ENCODE measurements at places on chromosomes 13 and 19.
A peak's percentile ranks its signal among the peaks of the same experiment; 100 is the strongest.

DNA sequence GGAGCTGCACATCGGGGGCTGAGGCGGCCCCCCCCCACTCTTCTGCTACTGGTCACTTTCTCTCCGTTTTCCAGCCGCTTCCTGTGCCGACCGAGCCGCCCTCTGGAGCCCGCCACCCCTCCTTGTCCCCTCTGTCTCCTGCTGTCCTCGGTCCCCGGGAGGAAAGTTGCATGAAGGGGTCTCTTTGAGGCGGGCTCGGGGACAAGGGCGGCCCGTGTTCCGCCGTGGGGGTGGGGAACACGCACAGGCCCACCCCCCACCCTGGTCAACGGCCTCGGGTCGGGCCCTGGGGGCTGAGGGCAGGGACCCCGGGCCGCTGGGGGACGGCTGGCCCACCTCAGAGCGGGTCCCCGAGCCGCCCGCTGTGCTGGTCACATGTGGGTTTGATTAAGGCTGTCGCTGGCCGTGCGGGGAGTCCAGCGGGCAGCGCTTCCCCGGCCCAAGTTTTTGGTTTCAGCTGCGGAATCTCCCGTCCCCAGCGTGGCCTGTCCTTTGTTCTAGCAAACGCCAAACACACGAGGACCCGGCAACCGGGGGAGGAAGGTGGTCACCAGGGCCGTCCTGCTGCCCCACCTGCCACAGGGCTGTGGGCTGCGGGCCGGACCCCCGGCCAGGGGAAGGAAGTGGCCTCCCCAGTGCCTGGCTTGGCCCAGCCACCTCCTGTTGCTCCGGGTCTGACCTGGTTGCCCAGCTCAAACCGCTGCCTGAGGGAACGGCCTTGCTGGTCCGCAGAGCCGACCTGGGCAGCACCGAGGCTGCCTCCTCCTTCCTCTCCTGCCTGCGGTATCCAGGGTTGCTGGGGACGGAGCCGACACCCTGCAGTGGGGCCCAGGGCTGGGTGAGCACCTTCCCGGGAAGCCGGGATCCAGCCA, 1.9 kb downstream of the EFNA2 start:
- DNase-seq = no peak

- DNase-seq = no peak
Measured at GRCh38 chr19:50046649-50047503, 21.1 kb downstream of the ZNF473 start.

DNA sequence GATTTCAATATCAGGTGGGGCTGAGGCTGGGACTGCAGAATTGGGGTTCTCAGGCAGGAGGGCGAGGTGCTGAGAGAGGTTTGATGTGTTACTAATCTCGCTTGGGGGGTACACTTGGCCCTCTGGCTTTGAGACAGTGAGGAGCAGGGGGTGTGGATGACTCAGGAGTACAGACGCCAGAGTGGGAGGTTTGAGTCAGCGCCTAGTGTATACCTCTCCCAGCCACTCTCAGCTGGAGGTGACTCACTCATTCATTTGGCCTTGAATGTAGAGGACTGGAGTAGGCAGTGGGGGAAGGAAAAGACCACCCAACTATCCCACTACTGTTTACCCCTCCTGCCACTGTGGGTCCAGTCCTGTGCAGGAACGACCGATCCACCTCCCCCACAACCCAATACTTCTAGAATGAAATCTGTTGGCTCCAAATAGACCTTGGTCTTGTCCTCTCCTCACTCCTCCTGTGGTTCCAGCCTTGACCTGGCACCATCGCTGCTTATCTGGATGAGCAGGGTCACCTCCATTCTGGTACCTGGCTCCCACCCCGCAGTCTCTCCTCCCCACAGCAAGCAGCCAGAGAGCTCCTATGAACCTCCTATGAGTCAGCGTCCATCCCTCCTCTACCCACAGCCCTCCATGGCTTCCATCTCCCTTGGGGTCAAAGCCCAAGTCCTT, 20.1 kb upstream of the ZNRF4 start:
- no peak for DNase-seq

- no peak for DNase-seq
Measured at GRCh38 chr13:47112903-47113299, 216.0 kb upstream of the HTR2A start.

DNA sequence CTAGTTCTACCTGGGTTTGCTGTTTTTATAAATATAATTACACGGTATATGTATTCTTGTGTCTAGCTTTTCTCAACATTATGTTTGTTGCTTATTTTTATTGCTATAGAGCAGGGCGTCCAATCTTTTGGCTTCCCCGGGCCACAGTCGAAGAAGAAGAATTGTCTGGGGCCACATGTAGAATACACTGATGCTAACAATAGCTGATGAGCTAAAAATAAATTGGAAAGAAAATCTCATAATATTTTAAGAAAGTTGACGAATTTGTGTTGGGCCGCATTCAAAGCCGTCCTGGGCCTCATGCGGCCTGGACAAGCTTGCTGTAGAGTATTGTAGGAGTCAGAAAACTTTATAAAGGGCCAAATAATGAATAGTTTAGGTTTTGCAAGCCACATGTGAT, 33.9 kb downstream of the GPR12 start:
- no peak for DNase-seq

DNA sequence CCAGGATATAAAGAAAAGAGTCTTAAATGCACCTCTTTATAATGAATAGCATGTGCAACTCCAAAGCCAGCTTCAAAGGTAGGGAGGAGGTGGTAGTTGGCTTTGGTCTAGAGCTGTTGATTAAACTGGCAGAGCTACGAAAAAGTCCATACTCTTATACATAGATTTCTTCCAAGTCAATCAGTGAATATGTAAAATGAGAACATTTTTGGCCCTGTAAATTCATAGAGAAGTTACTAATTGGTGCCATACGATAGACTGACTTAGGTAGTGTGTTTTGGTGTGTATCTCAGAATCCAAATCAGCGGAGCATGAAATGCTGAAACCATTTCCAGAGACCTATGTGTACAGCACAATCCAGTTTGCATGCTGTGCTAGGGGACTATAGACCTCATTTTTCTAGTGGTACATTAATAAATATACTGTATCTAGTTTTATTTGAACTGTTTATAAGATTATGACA, 17.1 kb upstream of the DPY19L3 start:
- DNase-seq = no peak

DNA sequence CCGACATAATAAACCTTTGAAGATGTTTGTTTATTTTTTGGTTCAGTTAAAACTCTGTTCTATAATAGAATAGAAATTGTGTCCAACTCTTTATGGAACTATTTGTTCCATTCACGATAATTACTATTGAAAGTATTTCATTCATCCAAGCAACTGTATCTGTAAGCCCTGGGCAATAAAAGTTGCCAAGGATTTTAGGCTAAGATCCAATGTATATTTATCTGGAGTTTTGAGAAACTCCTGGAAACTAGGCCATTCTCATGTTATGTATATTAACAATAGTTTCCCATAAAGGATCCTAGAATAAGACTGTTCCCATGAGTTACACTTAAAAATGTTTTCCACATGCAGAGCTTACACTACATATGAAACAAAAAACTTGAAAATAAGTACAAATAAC, 261.6 kb downstream of the SLITRK6 start:
- no peak for DNase-seq

GRCh38 chr19:38915329-38916321, 3.6 kb upstream of the CCER2 start:
- no peak for DNase-seq

- no peak for DNase-seq
Measured at GRCh38 chr19:29485293-29485692, 40.5 kb upstream of the VSTM2B start.

DNA sequence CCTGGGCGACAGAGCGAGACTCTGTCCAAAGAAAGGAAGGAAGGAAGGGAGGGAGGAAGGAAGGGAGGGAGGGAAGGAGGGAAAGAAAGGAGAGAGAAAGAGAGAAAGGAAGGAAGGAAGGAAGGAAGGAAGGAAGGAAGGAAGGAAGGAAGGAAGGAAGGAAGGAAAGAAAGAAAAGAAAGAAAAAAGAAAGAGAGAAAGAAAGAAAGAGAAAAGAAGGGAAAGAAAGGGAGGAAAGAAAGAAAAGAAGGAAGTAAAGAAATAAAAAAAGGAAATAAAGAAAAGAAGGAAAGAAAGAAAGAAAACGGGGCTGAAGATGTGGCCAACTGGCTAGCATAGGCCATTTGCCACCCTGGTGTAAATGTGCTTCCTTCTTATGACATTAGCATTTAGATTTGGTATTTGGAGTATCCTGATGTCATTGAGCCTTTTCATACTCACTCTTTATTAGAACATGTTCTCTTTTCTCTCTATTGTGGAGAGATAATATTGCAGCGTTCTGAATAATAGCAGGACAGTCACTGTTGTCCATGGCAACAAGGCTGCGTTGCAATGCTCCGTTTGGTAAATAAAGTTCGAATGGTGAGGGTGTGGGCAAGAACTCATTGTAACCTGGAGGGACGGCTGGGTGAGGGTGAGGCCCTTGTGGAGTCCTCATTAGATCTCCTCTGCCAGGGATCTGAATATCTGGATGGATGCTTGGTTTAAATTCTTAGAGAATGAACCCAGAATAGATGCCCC, 173.9 kb upstream of the UBL3 start:
- no peak for DNase-seq

- DNase-seq = no peak
Measured at GRCh38 chr13:40653527-40654318, 12.7 kb downstream of the FOXO1 start.

GRCh38 chr19:5138606-5139582, 170.0 kb downstream of the KDM4B start:
- no peak for DNase-seq

DNA sequence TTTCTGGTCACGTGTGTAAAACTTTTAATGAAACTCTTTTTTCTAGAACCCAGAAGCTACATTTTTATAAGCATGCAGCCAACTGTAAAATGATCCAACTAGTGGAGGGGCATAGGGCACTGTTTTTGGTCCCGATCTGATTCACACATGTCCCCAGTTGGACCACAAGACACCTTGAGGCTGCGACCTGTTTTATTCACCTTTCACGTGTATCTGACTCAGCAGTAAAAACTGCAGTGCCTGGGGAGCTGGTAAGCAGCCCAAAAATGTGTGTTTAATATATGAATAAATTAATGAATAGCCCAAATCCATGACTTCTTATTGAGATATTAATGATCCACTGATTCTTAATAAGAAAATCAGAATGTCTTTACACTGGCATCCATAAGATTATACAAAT, 140.4 kb downstream of the COL4A1 start:
- no peak for DNase-seq

GRCh38 chr13:26880735-26881134, 120.1 kb upstream of the GPR12 start:
- no peak for DNase-seq

GRCh38 chr13:103983948-103984347, 917.7 kb upstream of the SLC10A2 start:
- no peak for DNase-seq

GRCh38 chr13:63699948-63700347, 2284.3 kb upstream of the PCDH20 start:
- no peak for DNase-seq

GRCh38 chr19:50808856-50809255, 14.7 kb downstream of the KLK1 start:
- no peak for DNase-seq

DNA sequence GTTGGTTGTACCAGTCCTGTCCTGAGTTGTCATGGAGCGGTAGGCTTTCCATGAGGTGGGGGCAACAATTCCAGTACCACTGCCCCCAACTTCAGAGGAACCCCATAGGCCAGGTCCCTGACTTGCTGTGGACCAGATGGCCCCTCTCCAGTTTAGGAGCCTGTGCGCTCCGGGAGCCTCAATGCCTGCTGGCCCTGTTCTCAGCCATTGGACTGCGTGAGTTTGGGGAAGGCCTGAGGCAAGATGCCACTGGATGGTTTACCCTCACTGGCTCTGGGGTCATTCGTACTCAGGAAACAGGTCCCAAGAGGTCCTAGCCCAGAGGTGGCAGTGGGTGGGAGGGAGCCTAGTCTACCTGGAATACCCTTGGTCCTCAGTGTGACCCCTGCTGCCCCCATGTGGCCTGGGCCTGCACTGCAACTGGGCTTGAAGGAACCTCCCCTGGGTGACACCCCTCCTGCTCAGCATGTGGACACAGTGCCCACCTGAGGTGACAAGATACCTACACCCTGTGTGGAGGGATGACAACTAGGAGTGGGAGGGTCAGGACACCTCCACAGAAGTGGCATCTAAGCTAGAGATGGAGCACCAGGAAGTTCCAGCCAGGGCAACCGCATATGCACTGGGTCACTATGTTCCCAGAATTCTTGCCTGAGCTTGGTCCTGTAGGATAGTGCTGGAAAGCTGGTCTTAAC, 6.0 kb upstream of the PRR19 start:
- DNase-seq = peak; percentile 49

DNA sequence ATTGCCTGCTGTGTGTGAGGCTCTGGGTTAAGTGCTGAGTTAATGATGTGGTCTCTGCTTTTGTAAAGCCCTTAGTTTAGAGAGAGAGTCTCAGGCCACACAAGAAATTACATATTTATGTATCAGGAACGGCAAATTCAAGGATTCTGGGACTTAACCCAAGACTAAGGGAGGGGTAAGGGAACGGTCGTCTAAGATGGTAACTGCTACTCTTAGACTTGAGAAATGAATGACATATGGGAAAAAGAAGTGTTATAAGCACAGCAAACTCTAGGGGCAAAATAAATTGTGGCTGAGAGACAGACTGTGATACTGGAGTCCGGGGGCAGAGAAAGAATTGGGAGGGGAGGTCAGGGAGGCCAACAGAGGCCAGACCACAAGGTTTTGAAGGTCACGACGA, 10.2 kb downstream of the VSIG10L start:
- no peak for DNase-seq

GRCh38 chr13:108859197-108860012, 230.0 kb downstream of the MYO16 start:
- DNase-seq = no peak

GRCh38 chr13:94382960-94383359, 96.5 kb downstream of the DCT start:
- no peak for DNase-seq

DNA sequence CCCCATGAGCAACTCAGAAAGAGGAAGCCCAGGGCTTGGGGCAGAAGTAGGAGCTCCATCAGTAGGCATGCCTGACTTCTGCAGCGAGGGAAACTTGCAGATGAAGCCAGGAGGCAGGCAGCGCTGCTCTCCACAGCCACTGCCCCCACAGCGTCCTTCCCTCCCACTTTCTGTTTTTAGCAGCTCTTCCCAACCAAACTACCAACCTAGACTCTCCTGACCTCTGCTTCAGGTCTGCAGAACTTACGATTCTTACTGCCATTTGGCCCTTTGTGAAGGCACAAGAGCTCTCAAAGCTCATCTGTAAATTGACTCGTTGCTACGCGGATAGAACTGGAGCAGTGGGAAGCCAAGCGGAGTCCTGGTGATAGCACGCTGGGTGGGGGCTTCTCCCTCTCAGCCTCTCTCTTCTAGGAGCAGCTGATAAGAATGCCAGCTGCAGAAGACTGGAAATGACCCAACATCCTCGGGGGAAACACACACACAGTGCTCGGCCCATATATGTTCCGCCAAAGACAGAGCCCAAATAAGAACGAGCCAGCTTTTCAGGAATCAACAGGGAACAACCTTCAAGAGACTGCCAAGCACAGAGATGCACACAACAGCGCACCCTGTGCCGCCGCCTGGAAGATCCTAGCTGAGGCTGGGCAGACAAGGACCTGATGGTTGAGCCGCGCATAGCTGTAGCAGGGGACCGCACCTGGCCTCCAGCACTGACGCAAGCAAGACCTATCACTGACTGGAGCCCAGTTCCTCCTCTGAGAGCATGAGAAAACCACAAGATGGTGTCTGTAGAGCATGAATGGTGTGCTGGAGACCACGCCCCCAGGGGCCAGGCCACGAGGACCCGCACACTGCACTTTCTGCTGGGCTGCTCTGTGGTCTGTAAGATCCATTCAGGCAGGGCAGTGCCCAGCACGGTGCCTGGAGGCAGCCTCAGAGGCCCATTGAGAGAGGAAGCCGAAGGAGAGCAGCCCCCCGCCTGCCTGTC, 15.9 kb upstream of the SLC35E1 start:
- no peak for DNase-seq

GRCh38 chr19:16371540-16371986, 46.9 kb downstream of the KLF2 start:
- no peak for DNase-seq
